Fibroblast of mammary gland (primary cell): ENCODE measurements at places on chromosomes 5 and 9.

GRCh38 chr9:106482733-106483132 lies 380.2 kb upstream of the ZNF462 start:
- DNase-seq, result peak; percentile 26

DNA sequence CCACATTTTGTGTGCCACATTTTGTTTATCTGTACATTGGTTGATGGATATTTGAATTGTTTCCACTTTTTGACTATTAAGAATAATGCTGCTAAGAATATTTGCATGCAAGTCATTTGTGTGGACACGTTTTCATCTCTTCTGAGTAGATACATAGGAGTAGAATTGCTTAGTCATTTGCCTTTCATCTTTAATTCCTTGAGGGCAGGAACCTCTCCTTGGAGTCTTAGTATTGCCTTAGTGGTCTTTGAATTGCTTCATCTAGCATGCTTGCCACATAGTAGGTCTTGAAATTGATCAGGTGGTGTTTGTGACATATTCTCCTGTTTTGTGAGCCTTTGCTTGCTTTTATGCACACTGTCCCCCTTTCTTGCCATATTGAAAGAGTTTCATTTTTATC lies 128.5 kb downstream of the NR3C1 start:
- no peak for DNase-seq

DNA sequence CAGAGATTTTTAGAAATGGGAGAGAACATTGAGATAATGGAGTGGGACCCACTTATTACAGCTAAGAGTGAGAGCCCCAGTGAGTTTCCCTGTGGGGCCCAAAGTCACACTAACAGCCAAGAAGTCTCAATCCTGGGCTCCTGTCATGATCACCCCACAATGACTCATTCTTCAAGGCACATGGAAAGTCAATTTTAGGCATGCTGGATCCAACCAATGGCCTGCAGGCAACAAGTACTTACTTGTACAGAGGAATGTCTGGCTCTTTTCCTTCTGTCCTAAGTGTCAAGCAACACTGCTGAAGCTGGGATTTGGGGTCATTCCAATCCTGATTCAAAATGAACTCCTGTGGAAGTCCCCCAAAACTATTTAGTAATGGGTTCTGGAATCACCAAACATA lies 123.1 kb downstream of the DROSHA start:
- peak; percentile 82 for DNase-seq

DNA sequence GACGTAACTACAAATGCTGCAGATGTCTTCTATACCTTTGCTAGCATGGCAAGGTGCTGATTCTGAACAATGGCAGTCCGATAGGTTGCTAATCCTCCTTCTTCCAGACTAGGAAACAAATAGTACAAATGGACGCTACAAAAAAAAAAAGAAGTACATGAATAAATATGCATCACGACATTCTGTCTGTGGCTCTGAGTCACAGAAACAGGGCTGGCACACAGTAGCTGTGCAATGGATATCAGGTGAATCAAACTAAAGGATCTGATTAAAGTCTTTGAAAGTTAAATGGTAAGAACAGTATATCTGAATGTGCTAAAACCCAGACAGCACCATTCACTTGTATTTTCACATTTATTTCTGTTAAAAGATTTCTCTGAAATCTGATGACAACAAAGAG lies 96.2 kb downstream of the DROSHA start:
- no peak for DNase-seq

DNA sequence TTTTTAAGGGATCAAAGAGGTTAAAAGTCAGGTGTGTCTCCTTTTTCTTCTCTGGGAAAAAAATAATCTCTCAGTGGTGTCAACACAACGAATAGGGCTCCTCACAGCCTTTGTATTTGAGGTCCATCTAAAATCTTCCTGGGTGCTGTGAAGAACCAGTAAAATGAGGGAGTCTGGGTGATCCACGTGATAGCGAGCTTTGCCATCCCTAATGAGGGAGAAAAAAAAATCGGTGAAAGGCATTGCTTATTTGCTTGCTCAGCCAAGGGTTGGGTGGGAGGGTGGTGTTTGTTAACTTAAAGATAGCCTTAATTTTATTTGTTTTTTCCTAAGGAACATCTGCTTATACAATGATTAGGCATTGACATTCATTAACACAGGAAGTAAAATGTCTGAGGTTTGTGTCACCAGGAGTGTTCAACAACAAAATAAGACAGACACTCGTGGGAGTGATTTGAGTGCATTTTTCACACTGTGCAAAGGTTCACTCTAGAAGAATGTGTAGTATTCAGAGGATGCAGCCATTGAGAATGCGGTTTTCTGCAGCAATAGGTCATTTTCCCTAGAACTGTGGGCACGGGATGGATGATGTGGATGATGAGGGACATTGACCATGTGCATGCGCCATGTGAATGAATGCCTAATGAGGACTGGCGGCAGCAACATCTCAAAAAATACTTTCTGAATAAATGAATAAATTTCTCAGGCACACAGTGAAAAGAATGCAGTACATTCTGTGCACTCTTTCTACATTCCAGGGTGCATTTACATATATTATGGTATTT lies 369.5 kb downstream of the NTRK2 start:
- no peak for DNase-seq

DNA sequence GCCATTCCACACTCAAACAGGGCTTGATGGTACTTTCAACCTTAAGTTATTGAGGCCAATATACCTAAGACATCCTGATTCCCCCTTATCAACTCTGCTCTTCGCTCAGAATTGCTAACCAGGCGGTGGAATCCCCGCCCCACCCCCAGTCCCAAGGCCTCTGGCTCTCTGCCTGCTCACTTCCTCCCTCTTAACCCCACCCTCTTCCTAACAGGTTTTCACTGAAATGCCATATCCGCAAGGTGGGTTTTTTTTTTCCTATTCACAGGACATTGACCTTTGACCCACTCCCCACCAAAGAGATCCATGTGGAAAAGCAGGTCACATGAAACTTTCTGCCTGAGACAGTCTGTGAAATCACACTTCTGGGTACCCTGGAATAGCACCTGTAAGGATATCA lies 66.6 kb upstream of the IFNK start:
- no peak for DNase-seq

GRCh38 chr5:164475339-164475977 lies 970.0 kb downstream of the MAT2B start:
- DNase-seq, result peak; percentile 43

- no peak for DNase-seq
These were observed 205.1 kb downstream of the RAB3C start for GRCh38 chr5:58787987-58788386.

GRCh38 chr5:141779503-141779973 lies 97.5 kb upstream of the ARAP3 start:
- DNase-seq, result peak; percentile 87

DNA sequence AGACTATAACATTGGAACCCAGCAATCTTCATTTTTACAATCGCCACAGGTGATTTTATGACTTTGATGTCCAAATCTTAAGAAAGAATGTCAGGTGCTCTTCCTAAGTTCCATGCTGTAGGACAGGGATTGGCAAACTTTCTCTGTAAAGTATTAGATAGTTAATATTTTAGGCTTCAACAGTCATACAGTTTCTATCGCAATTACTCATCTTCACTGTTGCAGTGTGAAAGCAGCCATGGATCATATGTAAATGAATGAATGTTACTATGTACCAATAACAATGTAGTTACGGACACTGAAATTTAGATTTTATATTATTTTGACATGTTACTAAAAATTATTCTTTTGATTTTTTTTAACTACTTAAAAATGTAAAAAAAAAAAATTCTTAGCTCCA lies 169.7 kb downstream of the DTWD2 start:
- DNase-seq, result no peak

DNA sequence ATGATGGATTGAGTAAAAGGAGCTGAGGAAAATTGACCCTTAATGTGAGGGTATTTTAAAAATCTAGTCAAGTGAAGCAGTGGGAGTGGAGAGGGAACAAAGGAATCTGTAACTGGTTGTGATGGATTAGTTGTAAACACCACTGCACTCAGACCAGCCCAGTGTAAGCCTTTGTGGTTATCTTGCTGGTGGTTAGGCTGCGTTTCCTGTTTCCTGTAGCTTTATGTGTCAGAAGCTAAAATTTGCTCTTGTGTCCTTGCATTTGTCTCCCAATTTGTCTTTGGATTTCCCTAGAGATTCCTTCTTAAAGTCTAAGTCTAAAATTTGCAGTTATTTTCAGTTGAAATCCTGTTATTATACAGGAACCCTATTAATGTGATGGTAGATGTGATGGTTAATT lies 6.3 kb downstream of the IFNA21 start:
- peak; percentile 0 for DNase-seq

DNA sequence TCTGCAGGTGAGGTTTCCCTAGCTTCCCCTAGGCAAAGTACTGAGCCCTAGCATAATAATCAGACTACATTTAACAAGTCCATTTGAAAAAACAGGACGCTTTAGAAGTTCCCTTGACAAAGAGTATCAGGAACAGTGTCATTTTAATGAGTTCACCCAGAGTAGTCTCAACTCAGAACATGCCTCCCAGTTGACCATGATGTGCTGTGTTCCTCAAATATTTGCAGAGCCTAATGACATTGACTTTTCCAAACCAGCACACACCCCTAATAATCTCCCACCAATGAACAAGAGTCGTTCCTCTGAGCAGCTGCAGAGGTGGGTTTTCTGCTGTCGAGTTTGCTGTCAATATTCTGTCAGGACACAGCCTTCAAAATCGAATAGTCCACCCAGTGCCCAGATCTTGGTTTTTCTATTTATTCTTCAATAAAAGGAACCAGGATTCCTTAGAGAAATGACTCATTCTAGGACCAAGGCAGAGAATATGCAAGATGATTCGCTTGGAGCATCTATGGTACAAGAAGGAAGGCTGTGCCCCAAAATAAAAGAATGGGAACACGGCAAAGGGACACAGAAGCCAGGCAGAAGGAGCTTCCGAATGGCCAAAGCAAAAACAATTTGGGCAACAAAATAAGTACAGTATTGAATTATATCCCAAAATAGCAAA lies 57.6 kb downstream of the OTULIN start:
- DNase-seq, result peak; percentile 43

GRCh38 chr9:101487443-101487840 lies 46.2 kb upstream of the RNF20 start:
- DNase-seq, result no peak
